NCI-H2171 (cell line): ENCODE measurements at places on chromosomes 6 and 20.

DNA sequence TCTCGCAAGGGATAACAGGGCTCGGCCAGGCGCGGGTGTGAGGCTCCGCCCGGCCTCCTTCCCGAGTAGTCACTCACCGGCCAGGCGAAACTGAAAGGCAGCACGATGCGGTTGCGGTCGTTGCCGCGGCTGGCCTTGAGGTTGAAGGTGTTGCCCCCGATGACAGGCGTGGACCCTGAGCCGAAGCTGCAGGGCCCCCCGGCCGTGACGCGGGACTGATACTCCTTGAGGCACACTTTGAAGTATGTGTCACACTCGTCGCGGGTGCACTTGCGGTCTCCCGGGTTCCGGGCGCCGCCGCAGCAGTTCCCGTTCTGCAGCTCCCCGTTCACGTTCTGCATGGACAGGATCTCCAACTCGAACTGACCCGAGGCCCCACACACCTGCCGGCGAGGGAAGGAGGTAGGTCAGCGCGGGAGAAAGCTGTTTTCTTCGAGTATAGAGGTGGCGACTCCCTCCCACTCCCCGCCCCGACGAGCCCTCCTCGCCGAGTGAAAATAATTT is 1.1 kb downstream of the JAG1 start:
- no peak for DNase-seq

DNA sequence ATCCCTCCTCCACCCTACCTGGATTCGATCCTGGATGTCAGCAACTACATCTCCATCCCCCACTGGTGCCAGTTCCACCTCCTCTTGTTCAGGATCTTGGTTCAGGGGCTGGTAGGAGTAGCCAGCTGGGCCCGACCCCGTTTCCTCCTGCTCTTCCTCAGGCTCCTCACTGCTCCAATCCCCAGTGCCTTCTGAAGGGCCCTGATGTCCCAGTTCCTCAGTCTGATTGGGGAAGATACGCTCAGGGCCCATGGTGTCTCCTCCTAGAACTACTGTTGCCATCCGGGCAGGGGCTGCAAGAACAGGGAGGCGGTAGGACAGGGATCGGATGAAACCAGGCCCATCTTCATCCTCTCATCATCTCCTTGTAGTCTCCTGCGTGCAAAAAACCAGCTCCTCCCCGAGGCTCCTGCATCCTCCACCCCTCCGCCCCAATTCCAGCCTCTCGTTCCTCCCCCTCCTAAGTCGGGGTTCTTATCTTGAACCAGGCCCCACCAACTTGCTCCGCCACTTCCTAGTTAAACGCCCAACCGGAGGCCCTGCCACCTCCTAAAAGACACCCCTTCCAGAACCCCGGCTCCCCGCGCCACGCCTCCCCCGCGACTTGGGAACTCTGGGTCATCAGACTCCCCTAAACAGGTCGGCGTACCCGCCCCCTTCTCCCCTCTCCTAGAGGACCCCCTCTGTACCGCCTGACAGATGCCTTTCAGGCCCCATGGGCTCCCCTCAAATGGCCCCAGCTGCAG is 476 bp downstream of the MEA1 start:
- no peak for DNase-seq

GRCh38 chr20:45010399-45010828 is 44.1 kb downstream of the STK4 start:
- DNase-seq: no peak

DNA sequence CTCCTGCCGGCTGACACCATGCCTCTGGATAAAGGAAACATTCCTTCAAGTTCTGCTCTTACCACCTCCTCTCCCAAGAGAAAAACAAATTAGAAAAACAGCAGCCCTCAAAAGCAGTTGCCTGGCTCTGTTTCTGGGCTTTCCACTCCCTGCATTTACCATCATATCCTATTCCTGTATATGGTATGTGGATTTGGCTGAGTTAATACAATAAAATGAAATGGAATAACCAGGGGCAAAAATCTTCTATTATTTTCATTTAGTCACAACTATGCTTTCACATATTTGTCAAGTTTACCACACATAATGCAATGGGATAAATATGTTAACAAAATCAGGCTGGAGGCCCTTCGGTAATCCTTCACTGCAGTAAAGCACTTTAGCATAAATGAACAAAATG is 34.3 kb downstream of the COL12A1 start:
- no peak for DNase-seq

- DNase-seq: no peak
These were observed 167.9 kb downstream of the NRN1 start for GRCh38 chr6:5838656-5839396.

DNA sequence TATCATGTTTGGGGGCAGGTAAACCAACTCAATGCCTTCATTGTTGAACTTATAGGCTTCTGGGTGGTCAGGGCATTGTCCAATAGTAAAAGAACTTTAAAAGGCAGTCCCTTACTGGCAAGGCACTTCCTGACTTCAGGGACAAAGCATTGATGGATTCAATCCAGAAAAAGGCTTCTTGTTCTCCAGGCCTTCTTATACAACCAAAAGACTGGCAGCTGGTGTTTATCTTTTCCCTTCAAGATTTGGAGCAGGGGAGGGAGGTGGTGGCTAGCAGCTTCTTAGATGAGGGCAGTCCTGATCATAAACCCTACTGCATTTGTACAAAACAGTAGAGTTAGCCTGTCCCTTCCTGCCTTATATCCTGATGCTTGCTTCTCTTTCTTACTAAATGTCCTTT is 57.5 kb downstream of the NCOA3 start:
- peak; percentile 30 for DNase-seq

DNA sequence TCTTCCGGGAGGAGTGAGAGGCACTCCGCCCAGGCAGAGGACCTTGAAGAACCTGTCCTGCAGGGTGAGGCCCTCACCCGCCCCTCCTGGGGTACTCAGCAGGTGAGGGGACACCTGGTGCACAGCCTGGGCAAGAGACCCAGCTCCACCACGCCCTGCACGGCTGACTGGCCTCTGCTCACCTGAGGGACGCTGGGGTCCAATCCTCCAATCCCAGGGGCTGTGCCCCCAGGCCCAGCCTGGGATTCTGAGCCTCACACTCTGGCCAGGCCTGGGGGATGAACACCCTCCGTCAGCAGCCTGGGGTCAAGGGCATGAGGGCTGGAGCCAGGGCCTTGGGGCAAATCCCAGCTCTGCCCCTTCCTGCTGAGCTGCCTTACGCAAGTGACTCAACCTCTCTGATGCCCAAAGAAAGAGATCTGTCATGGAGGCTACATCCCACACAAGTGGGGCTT is 149.9 kb upstream of the PTPN1 start:
- no peak for DNase-seq

- no peak for DNase-seq
These were observed 10.7 kb downstream of the SPATA2 start for GRCh38 chr20:49904440-49905214.

DNA sequence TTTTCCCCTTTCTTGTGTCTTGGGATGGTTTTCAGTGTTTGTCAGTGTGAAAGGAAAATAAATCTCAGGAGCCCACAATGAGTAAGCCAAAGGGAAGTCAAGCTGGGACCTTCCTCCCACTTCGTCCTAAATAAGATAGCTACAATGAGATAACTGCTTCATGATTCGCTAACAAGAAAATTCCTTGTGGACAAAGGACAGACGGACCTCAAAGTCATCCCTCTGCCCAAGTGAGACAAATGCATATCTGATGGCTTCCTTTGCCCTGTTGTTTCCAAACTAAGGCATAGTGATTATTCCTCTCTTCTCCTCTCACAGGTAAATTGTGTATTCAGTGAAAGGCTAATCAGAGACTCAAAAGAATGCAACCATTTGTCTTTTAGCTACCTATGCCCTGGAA is 26.1 kb upstream of the ADTRP start:
- DNase-seq: no peak

DNA sequence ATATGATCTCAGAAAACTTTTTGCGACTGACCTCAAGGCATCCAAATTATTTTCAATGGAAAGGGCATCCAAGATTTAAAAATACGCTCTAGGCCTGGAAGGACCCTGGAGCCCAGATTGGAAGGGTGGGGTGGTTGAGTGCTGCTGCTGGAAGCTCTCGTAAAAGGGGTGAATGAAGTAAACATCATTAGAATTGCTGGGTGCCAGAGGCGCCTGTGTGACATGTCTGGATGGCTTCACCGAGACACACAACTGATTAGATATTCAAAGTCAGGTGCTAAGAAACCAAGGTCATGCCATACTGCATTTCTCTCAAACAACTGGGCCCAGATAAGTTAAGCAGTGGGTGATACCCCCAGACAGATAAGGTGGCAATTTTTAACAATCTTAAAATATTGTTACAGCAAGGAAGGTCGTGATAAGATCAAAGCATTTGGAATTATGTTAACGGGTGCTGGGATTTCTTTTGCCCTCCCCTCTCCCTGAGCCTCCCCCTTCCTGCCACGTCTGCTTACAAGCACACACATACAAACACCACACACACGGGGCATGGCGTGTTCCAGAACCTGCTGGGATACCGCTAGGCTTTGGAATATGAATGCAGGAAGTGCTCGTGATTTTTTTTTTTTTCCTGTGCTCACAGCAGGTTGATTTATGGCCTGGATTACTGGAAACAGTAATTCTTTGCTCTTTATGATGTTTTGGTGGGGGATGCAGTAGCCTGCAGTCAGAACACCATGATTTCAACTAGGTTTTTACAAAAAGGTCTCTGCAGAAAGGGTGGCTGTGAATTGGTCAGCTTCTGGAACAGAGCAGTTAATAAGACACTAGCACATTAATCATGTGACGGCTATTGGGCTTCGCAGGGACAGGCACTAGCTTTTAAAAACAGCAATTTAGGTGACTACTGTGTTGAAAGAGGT is 551.2 kb downstream of the QKI start:
- DNase-seq: no peak
